ENCODE measurements at places on chromosomes 11 and 22. TPM values are rescaled to one million over a fixed set of nuclear protein-coding genes. Genes with fewer than 3 reads are reported as not detected.

Gene ATL3
- 33.3 TPM for total RNA-seq

Gene OR52D1
- total RNA-seq, result not detected

Gene PRG3
- total RNA-seq, result not detected

Gene ENTHD1
- total RNA-seq, result 0.58 TPM

Gene THY1
- 4.7 TPM for total RNA-seq

Gene LRFN4
- total RNA-seq, result 20.5 TPM

Gene HSPB2
- total RNA-seq, result not detected

Gene DGCR6
- 0.32 TPM for total RNA-seq

Gene ASRGL1
- total RNA-seq, result 1.3 TPM

Gene IFITM10
- total RNA-seq, result 0.42 TPM

Gene UPK2
- 7.1 TPM for total RNA-seq

Gene HSCB
- total RNA-seq, result 20.3 TPM

Gene CHCHD10
- 104 TPM for total RNA-seq

Gene NRIP3
- total RNA-seq, result 2.2 TPM

Gene SYT7
- total RNA-seq, result 0.19 TPM

Gene ZNF215
- 1.3 TPM for total RNA-seq
